NCI-H1417 (cell line): ENCODE measurements at places on chromosomes 5 and 9.
A peak's percentile ranks its signal among the peaks of the same experiment; 100 is the strongest.

DNA sequence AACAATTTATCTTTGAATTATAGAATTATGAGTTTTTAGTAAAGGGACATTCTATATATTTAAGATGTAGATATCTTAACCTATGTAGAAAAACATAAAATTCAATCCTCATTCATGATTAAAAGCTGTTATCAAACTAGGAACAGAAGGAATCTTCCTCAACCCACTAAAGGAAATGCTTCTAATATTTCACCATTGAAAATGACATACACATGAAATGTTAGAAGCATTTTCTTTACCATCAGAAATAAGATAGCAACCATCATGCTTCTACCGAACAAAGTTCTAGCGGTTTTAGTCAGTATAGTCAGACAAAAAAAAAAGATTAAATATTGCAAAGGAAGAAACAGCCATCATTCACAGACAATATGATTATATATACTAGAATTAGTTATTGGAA is 32.2 kb downstream of the SHOC1 start:
- DNase-seq, result no peak

DNA sequence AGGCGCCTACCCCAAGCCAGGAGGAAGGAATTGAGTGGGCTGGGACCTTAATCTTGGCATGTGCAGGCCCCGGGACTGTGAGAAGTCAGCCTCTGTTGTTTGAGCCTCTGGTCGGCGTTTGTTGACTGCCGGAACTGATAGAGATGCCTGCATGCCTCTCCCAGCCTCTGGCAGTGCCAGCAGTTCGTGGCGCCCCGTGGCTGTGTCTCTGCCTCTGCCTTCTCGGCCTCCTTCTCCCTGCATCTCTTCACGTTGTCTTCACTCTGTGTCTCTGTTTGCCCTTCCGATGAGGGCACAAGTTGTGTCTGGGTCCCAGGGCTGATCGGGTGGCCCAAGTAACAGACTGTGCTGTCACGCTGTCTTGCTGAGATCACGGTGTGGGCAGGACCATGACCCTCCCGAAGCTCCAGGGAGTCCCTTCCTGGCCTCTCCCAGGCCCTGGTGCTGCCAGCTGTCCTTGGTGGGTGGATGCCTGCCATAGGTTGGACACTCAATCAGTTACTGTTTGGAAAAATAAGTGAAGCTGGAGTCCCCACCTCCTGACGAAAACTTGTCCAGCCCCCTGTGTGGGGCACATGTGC is 133.5 kb upstream of the LPCAT1 start:
- no peak for DNase-seq

- no peak for DNase-seq
These were observed 113.3 kb upstream of the SLC1A3 start for GRCh38 chr5:36492984-36493654.

GRCh38 chr5:52770287-52770939 is 17.3 kb upstream of the ITGA1 start:
- DNase-seq, result no peak

- peak; percentile 17 for DNase-seq
These were observed 315.8 kb downstream of the SH3GL2 start for GRCh38 chr9:17894501-17895160.

GRCh38 chr5:130985776-130986175 is 179.3 kb downstream of the HINT1 start:
- peak; percentile 43 for DNase-seq

DNA sequence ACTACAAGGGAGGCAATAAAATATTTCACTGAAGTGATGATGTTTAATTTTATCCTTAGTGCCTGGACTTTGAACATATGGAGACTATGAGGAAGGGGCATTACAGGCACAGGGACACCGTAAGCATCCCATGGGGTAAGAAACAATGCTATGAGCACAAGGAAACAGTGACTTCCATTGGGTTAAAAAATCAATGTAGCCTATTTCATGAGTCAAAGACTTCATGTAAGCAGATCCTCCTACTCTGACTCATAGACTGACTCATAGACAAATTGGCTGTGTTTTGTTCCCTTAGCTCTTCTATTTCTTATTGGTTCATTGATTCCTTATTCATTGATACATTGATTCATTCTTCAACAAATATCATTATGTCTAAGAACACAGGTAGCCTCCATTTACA is 351.0 kb downstream of the PRELID2 start:
- DNase-seq, result no peak

GRCh38 chr5:142561486-142562097 is 124.3 kb downstream of the FGF1 start:
- DNase-seq, result no peak
